ENCODE measurements at places on chromosomes 4 and X. TPM values are rescaled to one million over a fixed set of nuclear protein-coding genes. Genes with fewer than 3 reads are reported as not detected.

DNA sequence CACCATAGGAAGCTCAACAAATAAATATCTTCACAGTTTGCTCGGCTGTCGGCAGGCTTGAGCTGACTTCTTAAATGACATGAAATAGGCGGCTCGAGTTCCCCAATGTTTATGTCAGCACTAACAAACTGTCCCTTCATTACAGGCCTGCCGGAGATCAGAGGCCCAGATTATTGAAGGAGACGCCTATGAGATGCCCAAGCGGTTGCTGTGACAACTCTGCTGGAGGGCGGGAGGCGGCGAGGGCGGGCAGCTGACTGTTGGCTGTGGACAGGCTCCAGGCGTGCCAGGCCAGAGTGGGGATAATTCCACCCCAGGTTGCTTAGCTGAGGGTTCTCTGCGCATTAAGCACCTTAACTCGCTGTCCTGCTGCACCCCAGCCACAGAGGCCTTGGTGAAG is 39.2 kb upstream of the MSX1 start:
- H3K4me3 ChIP-seq, result no peak overlapping the region
- H3K27me3 ChIP-seq, result no peaks in the 10 kb centered on the region
- H3K4me1 ChIP-seq, result no peaks in the 10 kb centered on the region

Gene CT55
- total RNA-seq, result not detected

GRCh38 chr4:6723851-6724250 is 7.9 kb downstream of the BLOC1S4 start:
- no peak overlapping the region for H3K27ac ChIP-seq
- no peak for DNase-seq
- no peaks in the 10 kb centered on the region for H3K36me3 ChIP-seq
- no peak overlapping the region for H3K4me3 ChIP-seq
- peaks cover 16% of the 10 kb centered on the region for H3K4me1 ChIP-seq
- no peaks in the 10 kb centered on the region for H3K27me3 ChIP-seq

DNA sequence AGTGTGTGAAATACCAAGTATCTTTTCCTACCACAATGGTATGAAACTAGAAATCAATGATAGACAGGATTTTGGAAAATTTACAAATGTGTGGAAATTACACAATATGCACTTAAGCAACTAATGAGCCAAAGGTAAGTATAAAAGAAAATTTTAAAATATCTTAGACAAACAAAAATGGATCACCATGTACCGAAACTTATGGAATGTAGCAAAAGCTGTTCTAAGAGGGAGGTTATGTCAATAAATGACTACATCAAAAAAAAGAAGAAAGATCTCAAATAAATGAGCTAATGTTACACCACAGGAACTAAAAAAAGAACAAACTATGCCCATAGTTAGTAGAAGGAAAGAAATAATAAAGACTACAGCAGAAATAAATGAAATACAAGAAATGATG is 1084.1 kb downstream of the TECRL start:
- no peak for DNase-seq
- no peaks in the 10 kb centered on the region for H3K27me3 ChIP-seq
- H3K4me1 ChIP-seq, result no peaks in the 10 kb centered on the region
- no peak overlapping the region for H3K4me3 ChIP-seq

- no peaks in the 10 kb centered on the region for H3K27me3 ChIP-seq
- H3K27ac ChIP-seq, result no peak overlapping the region
- no peaks in the 10 kb centered on the region for H3K36me3 ChIP-seq
- DNase-seq, result no peak
These were observed 385.9 kb upstream of the ACTRT1 start for GRCh38 chrX:128438082-128438481.

DNA sequence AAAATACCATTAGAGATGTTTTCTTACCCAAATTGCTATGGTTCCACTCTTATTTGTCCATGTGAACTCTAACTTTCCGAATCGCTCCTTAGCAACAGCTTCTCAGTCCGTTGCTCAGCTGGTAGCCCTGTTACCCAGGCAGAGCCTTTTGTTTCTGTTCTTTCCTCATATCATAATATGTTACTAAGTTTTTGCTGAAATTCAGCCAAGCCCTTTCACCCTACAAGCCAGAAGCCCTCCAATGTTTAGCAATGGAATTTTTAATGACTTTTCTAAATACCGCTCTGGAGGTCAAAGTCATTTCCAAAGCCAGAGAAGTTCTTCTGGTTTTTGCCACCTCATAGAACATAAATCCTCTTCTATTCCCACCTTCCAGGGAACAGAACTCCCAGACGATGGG is 1029.5 kb downstream of the C4orf33 start:
- no peaks in the 10 kb centered on the region for H3K4me1 ChIP-seq
- DNase-seq, result no peak
- no peaks in the 10 kb centered on the region for H3K36me3 ChIP-seq
- H3K27me3 ChIP-seq, result no peaks in the 10 kb centered on the region
- H3K27ac ChIP-seq, result no peak overlapping the region

DNA sequence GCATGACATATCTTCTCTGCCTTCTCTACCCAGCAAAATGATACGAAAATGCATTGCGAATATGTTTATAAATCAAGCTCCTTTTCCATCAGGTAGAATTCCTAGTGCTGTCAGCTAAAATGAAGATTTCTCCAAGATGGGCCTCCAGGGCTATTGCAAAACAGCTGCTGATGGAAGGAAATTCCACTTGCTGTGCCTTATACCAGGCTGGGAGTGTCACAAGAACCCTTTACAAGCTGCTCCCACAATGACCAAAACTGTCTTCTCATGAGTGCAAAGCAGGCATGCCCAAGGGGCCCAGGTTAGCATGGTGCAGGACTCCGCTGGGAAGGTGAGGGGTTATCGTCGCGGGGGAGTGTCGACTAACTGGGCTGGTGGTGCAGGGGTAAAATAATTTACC is 8.7 kb downstream of the HNRNPH2 start:
- H3K27me3 ChIP-seq, result no peaks in the 10 kb centered on the region
- DNase-seq, result no peak
- H3K4me1 ChIP-seq, result peaks cover 27% of the 10 kb centered on the region
- no peak overlapping the region for H3K27ac ChIP-seq
- H3K36me3 ChIP-seq, result peaks cover 23% of the 10 kb centered on the region

Gene MAGEA9B
- not detected for total RNA-seq

- no peak overlapping the region for H3K27ac ChIP-seq
- no peaks in the 10 kb centered on the region for H3K4me1 ChIP-seq
- no peak overlapping the region for H3K4me3 ChIP-seq
- H3K27me3 ChIP-seq, result no peaks in the 10 kb centered on the region
- H3K36me3 ChIP-seq, result peaks cover 15% of the 10 kb centered on the region
These were observed 48.9 kb downstream of the CHIC2 start for GRCh38 chr4:54015423-54016030.

Gene ZNF732
- total RNA-seq, result not detected

DNA sequence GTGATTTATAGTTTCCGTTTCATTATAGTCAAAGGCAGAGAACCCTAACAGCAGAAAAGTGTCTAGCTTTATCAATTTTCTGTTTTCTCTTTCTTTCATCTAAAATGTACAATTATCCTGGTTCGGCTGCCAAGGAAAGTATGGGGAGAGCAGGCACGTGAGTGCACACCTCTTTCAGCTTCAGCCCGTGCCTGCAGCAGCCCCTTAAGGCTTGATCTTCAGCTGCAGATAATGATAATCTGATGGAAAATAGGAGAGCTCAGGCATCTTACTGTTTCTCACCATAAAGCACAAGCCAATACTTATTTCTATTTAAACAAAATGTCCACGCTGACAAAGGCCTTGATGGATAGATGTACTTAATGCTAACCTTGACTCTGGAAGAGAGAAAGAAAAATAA is 334.4 kb downstream of the UNC5C start:
- no peaks in the 10 kb centered on the region for H3K4me1 ChIP-seq
- DNase-seq, result no peak
- H3K36me3 ChIP-seq, result no peaks in the 10 kb centered on the region
- H3K27ac ChIP-seq, result no peak overlapping the region
- H3K27me3 ChIP-seq, result no peaks in the 10 kb centered on the region

DNA sequence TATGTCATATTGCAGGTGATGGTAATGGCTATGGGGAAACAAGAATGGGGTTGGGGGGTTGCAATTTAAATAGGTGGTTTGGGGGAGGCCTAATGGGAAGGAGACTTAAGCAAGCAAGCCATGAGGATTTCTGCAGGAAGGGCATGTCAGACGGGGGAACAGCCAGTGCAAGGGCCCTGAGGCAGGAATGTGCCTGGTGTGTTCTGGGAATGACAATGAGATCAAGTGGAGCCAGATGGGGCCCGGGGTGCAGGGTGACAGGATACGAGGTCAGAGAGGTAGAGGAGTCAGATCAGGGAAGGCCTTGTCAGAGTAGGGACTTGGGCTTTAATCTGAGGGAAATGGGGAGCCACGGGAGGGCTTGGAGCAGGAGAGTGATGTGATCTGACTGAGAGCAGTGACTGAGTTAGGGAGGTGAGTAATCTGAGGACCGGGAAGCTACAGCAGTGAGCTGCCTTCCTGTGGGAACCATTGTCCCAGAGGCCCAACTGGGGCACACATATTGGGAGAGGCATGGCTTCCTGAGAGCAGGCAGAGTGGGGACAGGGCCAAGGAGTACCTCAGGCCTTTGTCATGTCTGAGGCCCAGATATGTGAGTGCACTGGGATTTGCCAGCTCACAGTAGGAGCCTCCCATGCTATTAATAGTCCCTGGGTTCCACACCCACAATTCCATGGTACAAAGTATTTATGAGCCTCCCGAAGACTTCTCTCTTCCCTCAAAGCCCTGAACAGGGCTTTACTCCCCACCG is 139.8 kb downstream of the BCOR start:
- no peaks in the 10 kb centered on the region for H3K27me3 ChIP-seq
- no peaks in the 10 kb centered on the region for H3K36me3 ChIP-seq
- H3K4me3 ChIP-seq, result no peak overlapping the region

DNA sequence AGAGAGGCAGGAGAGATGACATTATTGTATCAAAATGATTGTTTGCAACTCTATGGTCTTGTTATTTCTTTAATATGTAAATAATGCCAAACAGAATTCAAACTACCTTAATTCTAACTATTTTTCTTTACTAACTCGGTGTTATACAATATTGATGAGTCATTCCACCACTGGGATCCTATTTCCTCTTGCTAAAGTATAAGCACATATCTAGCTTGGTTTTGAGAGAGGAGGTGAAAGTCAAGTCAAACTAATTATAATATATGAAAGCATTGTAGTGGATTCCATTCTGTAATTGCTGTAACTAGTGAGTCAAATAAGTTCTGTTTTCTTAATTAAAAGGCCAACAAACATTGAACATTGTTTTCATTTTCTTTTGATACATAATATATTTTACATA is 837.6 kb downstream of the PDHA2 start:
- no peak overlapping the region for H3K27ac ChIP-seq
- H3K36me3 ChIP-seq, result no peaks in the 10 kb centered on the region
- H3K4me3 ChIP-seq, result no peak overlapping the region
- H3K4me1 ChIP-seq, result no peaks in the 10 kb centered on the region
- no peaks in the 10 kb centered on the region for H3K27me3 ChIP-seq
- no peak for DNase-seq

DNA sequence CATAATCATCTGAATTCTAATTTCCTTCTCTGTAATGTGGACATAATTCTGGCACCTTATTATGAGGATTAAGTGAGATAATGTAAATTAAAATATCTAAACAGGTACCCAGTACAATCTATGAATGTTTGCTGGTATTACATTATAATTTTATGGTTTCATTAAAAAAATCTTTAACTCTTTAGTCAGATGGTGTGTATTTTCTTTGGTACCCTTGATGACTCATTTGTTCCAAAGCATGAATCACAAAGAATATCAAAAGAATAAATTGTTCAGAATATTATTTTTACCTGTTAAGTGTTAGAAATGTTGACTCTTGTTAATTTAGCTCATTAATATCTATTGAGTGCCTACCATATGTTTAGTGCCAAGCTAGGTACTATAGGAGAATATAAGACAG is 74.3 kb downstream of the SNX25 start:
- peaks cover 3% of the 10 kb centered on the region for H3K36me3 ChIP-seq
- H3K27me3 ChIP-seq, result no peaks in the 10 kb centered on the region
- H3K27ac ChIP-seq, result no peak overlapping the region
- H3K4me3 ChIP-seq, result no peak overlapping the region
- no peaks in the 10 kb centered on the region for H3K4me1 ChIP-seq
- DNase-seq, result no peak

DNA sequence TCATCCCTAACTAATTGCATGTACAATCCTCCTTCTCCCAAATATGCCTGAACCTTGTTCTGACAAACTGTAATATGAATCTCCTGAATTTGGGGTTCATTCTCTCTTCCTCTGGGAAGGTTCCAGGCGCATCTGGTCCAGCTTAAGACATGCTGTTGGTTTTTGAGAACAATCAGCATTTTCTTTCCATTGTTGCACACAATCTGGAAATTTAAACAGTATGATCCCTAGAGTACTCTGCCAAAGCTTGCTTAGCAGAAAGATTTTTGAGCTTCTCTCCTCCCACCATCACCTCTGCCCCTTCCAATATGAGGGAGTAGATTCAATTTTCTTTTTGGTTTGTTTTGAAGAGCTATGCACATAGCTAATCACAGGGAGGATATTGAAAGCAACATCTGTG is 50.1 kb downstream of the SRPX start:
- no peaks in the 10 kb centered on the region for H3K36me3 ChIP-seq
- DNase-seq, result no peak
- no peaks in the 10 kb centered on the region for H3K27me3 ChIP-seq
- H3K4me1 ChIP-seq, result no peaks in the 10 kb centered on the region
- H3K27ac ChIP-seq, result no peak overlapping the region

DNA sequence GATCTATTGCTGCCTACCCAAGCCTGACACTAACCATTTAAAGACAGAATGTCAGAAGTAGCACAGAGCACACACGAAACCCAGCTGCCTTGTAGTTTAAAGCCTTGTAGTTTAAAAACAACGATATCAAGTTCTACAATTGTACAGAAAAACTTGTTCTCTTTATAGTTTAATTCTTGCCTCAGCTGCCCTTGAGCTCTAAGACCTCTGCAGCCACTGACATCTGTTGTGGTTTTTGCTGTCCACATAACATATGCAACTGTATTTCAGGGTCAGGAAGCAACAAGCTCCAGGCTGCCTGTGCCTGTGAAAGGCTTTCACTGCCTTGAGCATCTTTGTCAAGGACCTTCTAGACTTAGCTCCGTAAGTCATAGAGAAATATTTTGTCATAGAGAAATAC is 227.2 kb downstream of the SPCS3 start:
- no peak overlapping the region for H3K27ac ChIP-seq
- no peaks in the 10 kb centered on the region for H3K36me3 ChIP-seq
- no peak for DNase-seq
- H3K4me1 ChIP-seq, result no peaks in the 10 kb centered on the region
- H3K27me3 ChIP-seq, result no peaks in the 10 kb centered on the region
